ENCODE measurements at places on chromosomes 7 and 10.
A peak's percentile ranks its signal among the peaks of the same experiment; 100 is the strongest.

DNA sequence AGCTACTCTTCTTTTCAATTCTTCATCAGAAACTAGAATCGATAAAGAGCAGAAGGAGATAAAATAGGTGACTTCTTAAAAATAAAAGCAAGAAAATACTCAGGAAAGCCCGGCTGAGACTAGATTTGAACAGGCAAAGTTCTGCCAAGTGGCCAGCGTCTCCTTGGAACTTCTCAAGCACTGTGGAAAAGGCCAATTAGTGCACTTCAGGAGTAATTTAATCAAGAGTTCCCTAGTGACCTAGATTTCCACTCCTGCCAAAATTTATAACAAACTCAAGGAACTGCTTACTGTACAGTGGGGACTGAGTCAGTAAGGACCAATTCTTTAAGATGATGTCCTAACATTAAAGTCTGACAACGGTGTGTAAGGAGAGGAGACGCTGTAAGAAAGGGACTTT lies 57.3 kb downstream of the CHCHD3 start:
- DNase-seq = no peak

DNA sequence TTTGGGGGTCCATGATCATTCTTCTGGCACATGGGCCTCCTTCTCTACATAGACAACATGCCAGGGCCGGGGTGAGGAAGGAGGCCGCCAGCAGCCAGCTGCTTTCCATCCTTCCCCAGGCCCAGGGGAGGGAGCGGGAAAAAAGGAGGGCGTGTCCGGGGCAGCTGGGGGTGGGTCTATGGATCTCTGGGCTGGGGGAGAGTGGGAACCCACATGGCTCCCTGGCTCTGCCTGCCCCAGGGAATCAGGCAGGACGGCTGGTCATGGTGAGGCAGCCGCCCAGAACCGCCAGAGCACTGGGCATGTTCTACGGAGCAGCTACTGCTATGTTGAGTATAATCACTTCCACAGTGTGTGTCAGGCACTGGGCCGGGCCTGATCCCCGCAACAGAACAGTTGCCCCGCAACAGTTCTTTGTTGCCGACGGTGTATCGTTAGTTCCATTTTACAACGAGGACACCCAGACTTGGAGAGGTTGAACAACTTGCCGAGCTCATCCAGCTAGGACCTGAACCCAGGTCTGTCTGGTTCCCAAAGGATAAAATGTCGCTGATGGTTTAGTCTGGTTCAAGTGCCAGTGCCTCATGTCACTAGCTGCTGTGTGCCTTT lies 6.4 kb upstream of the IRF5 start:
- DNase-seq = no peak

DNA sequence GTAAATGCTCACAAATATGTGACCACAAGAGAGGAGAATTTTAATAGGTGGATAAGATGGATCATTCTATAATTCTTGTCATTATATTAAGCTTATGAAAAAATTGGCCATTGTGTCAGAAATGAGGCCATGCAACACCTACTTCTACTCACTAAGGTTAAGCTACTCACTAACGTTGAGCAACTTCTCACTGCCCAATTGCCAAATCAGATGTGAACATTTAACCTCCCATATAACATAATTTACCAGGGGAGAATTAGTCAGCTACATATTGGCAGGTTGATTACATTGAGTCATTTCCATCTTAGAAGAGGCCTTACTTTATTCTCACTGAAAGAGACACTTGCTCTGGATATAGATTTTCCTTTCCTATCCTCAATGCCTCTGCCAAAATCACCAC lies 211.2 kb upstream of the DGKB start:
- no peak for DNase-seq

DNA sequence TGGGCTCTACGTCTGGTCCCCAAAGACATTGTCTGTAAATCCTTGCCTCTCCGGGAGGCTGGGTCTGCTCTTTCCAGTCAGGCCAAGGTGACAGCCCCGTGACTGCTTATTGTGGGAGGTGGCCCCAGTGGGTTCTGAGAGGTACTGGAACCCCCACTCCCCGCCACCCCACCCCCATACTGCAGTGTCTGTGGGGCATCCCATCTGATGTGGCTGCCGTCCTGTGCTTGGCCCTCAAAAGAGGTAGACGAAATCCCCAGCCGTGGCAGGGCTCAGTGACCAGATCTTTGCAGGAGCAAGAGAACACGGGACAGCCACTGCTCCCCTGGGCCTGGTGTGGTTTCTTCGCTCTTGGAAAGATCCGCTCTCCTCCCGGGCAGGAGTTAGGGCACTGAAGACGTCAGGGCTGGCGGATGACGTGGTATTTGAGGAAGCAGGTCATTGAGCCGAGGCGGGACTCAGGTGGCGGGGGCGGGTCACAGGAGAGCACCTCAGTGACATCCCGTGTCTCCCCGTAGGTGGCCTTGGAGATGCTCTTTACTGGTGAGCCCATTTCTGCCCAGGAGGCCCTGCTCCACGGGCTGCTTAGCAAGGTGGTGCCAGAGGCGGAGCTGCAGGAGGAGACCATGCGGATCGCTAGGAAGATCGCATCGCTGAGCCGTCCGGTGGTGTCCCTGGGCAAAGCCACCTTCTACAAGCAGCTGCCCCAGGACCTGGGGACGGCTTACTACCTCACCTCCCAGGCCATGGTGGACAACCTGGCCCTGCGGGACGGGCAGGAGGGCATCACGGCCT lies 20.7 kb downstream of the ECHDC3 start:
- DNase-seq = no peak

GRCh38 chr10:91691981-91692380 lies 59.1 kb upstream of the PPP1R3C start:
- DNase-seq = no peak

DNA sequence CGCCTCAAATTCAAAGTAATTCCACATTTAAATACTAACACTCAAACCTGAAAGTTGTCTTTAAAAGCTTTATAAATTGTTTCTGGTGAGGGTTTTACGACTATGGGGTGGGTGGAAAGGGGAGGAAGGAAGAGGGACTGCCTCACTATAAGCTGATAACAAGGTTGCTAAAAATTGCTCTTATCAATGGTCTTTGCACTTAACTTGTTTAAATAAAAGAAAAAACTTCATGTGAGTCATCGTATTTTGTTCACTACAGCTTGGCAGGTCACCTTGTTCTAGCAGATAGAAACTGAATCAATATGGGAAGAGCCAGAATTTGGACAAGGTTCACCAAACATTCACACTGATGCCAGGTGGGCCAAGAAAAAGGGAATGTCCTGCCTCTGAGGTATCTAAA lies 129.2 kb downstream of the TES start:
- peak; percentile 58 for DNase-seq

GRCh38 chr10:99395750-99396445 lies 34.5 kb downstream of the GOT1 start:
- DNase-seq = no peak

DNA sequence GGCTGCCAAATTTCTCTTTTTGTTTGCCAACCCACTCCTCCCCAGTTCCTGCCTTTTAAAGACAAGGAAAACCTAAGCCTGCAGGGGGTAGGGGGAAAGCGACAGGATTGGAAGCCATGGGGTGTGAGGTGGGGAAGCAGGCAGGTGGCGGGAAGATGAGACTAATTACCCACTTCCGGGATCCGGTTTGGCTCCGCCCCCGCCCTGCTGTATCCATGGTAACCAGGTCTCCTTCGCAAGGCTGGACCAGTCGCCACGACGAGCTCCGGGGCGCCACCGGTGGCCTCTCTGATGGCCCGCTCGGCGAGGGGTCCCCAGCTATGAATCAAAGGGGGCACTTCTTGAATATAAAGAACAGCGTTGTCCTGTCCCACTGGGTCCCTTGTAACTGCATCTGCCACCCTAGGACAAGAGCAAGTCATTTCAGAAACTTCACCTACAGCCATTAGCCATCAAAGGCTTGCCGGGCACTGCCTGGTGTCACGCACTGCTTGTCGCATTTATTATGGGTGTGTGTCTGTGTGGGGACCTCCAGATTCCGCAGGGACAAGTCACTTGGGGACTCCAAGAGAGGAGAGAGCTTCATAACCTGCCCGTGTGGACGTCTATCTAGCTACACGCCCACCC lies 55.4 kb upstream of the LMTK2 start:
- peak; percentile 5 for DNase-seq

DNA sequence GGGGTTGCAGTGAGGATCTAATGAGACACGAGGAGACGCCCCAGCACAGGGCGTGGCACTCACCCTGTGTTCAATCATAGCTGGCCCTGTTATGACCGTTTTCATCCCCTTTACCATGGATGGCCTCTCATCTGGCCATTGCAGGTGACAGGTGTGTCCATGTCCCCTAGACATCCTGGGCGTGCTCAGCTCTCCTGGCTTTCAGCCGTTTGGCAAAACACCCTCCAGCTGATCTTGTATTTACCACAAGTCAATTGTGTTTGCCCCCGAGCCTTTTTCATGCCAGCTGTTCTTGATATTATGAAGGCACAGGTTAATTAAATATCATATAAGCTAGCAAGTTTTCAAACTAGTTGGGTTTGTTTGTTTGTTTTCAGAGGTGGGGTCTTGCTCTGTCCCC lies 97.1 kb downstream of the CHST15 start:
- DNase-seq = no peak

GRCh38 chr7:95545007-95545615 lies 51.2 kb downstream of the PDK4 start:
- DNase-seq = peak; percentile 7

DNA sequence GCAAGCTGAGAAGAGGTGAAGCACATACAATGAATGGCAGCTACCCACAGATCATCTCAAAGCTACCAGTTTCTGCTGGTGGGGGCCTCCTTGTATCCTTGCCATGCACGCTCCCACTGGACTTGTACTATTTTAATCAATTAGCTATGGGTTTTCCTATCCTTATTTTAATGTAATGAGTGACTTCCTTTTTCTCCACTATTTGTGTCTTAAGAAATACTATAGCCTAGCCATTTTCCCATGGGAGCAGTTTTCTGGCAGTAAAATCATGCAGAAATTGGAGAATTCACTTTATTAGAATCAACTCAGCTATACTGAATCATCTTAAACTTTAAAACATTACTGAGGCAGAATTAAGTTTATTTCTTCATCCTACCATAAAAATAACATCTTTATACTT lies 73.5 kb downstream of the CTNNA3 start:
- DNase-seq = no peak

- peak; percentile 29 for DNase-seq
Measured at GRCh38 chr10:117457071-117457810, 82.0 kb upstream of the PDZD8 start.

DNA sequence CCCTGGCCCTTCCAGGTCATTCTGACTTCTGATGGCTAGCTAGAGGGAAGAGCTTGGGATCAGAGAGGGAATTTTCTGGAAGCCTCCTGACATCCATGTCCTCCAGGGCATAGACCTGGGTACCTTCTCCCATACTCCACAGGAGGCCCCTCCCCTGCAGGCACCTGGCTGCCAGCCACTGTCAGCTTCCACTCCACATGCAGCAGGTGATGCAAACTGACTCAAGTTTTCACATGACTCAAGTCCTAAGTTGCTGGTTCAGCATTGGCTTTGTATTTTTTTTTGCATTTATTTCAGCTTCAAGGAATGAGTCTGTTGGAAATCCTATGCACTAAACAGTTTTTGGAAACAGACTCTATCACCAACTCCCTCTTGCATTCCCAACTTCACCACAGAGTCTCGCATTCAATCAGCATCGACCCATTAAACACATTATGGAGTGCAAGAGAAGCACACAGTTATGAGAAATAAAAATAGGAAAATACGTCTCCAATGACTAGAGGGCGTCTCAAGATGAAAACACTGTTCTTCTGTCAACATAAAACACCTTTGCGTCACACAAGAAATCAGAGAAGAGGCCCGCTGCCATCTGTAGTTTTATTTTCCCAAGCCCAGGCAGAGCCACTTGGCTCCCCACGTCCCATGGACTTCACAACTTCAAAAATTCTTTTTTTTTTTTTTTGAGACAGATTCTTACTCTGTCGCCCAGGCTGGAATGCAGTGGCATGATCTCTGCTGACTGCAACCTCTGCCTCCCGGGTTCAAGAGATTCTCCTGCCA lies 362.6 kb upstream of the MGMT start:
- no peak for DNase-seq

Measured in hematopoietic multipotent progenitor cell treated with erythropoietin and hydrocortisone succinate and interleukin-3 and kit ligand, for 6 days (in vitro differentiated cells).